ENCODE measurements at places on chromosomes 16 and 17. TPM values are rescaled to one million over a fixed set of nuclear protein-coding genes. Genes with fewer than 3 reads are reported as not detected.

The CCL1 gene
- not detected for total RNA-seq

The CCL22 gene
- not detected for total RNA-seq

The TMED6 gene
- not detected for total RNA-seq

The NKD1 gene
- 0.21 TPM for total RNA-seq

The TTYH2 gene
- total RNA-seq, result 3.0 TPM

The ERN2 gene
- total RNA-seq, result not detected

The C16orf54 gene
- total RNA-seq, result 3.5 TPM

The B3GNT9 gene
- 21.2 TPM for total RNA-seq

The GGT6 gene
- total RNA-seq, result not detected

The PRAC2 gene
- not detected for total RNA-seq

The MBTPS1 gene
- total RNA-seq, result 77.9 TPM

DNA sequence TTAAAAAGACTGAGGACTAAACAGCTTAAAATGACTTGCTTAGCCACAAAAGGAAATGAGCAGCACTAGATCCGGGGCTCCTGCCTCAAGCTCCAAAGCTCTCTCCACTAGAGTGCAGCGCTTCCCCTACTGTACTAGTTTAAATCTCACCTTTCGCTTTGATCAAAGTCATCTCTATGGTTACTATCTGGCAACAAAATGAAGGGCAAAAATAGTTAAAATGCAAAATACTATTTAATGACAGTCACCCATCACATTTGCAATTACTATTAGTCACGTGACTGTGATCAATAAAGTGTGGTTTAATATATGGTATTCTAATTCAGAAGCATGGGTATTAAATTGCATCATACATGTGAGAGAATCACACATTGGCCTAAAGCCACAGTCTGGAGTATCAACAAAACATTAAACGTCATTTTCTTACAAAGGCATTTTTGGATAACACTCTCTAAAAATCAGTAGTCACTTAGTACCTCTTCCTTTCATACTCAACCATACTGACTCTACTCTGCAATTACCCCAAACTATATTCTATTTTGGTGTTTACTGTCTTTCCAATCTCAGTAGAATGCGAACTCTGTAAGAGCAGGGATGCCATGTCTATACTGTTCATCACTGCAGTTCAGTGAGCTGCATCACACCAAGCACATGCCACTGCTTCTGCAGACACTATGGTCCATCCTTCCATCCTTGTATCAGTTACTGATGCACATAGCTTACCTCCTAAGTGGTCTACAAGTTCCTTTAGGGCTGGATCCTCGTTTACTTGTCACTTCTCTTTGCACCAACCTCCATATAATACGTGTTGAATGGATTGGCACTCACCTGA, 6.2 kb downstream of the PSMD12 start:
- no peak for DNase-seq

GRCh38 chr17:17868641-17869522, 32.1 kb upstream of the SREBF1 start:
- DNase-seq, result no peak

DNA sequence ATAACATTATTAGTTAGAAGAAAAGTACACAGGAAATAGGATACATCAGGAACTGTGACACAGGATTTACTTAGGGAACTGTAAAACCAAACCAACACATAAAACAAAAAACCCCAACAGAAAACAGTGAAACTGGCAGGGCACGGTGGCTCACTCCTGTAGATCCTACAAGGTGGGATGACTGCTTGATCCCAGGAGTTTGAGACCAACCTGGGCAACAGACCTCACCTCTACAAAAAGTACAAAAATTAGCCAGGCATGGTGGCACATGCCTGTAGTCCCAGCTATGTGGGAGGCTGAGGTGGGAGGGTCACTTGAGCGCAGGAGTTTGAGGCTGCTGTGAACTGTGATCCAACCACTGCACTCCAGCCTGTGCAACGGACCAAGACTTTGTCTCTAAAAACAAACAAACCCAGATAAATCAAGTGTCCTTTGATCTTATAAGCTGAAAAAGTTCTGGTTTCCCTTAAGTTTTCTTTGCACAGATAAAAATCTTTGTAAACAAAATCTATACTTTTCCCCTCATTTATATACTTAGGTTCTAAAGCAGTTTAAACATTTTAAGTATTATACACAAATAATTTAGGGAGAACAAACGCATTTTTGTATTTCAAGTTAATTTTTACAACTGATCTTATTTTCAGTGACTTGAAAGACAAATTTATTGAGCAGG, 111.5 kb upstream of the TOB1 start:
- DNase-seq, result no peak

GRCh38 chr16:11198375-11198774, 57.6 kb downstream of the SOCS1 start:
- no peak for DNase-seq

DNA sequence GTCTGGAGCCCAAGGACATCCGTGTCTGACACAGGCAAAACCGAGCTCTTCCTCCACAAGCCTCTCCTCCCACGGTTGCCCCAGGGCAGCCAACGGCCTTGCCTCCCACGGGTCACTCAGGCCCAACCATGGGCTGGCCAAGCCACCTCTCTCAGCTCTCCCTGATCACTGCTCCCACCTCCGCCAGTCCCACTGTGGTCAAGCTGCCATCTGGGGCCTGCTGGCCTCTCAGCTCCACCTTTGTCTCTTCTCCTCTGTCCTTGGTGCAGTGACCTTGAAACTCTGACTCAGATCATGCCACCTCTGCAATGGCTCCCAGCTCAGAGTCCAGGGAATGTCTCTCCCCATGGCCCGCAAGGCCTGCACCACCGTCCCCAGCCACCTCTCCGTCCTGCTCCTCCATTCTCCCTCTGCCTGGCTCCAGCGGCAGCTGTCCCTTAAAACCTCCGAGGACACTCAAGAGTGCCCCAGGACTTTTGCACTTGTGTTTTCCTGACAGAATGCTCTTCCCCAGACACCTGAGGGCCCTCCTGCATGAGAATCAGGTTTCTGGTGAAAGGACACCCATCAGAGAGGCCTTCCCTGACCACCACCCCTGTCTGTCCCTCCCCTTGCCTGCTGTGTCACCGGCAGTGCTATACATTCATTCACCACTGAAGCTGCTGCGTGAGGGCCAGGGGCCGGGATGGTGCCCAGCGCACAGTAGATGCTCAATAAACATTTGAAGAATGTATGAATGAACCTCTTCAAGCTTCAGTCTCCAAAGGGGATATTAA, 19.3 kb downstream of the PEMT start:
- no peak for DNase-seq

- DNase-seq, result peak; percentile 31
Observed at GRCh38 chr16:84888450-84888849, 68.7 kb downstream of the CRISPLD2 start.

GRCh38 chr17:60300949-60301348, 91.0 kb downstream of the USP32 start:
- no peak for DNase-seq

- DNase-seq, result peak; percentile 14
Observed at GRCh38 chr17:63189930-63190329, 223.9 kb downstream of the TANC2 start.

- DNase-seq, result no peak
Observed at GRCh38 chr17:28755486-28755885, 11.7 kb downstream of the TRAF4 start.

- no peak for DNase-seq
Observed at GRCh38 chr16:68147444-68147843, 62.3 kb downstream of the NFATC3 start.

DNA sequence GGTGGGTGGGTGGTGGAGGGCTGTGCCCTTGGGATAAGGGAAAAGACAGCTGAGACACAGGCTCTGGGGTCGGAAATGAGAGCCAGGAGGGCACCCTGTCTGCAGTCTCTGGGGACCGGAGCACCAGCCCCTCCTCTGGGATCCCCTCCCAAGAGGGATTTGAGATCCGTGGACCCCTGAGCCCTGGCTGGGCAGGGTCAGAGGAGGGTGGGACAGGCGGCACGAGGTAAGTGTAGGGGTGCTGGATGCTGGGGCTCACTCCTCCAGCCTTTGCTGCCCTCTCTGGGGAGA, 425 bp downstream of the SGSH start:
- no peak for DNase-seq

DNA sequence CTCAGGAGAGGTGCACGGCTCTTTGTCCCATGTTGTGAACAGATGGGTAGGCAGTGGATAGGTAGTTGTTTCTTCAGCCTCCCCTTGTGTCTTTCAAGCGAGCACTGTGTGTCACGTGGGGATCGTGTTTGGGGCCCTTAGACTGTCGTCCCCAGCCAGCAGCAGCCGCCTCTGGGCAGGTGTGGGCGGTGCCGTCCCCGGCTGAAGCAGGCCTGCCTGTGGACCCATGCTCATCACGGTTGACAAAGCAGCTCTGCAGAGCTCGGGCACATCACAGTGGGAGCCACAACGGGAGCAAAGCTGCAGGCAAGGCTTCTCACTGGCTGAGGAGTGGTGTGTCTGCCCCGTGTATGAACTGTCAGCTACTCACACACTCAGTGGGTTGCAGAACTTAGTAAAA, 4.7 kb upstream of the RPL13 start:
- no peak for DNase-seq

Data from H4 (cell line).